ENCODE measurements at places on chromosomes 2 and 18. TPM values are rescaled to one million over a fixed set of nuclear protein-coding genes. Genes with fewer than 3 reads are reported as not detected.
A peak's percentile ranks its signal among the peaks of the same experiment; 100 is the strongest.

The POTEI gene
- total RNA-seq, result not detected

The TNFAIP6 gene
- total RNA-seq, result not detected

The SKA1 gene
- 48.9 TPM for total RNA-seq

The NEU2 gene
- not detected for total RNA-seq

The KATNAL2 gene
- total RNA-seq, result 0.76 TPM

The C2orf74 gene
- total RNA-seq, result 8.8 TPM

The PSMA8 gene
- 1.2 TPM for total RNA-seq

The UGT1A6 gene
- total RNA-seq, result not detected

The RNF125 gene
- total RNA-seq, result 26.5 TPM

GRCh38 chr18:41751652-41752051 is 203.4 kb upstream of the PIK3C3 start:
- no peaks in the 10 kb centered on the region for H3K36me3 ChIP-seq
- no peaks in the 10 kb centered on the region for H3K27me3 ChIP-seq
- no peak overlapping the region for H3K27ac ChIP-seq
- DNase-seq, result no peak

GRCh38 chr2:47520825-47521665 is 118.1 kb downstream of the MSH2 start:
- peak; percentile 85 for DNase-seq
- H3K27ac ChIP-seq, result peak overlapping the region; percentile 94
- peaks cover 36% of the 10 kb centered on the region for H3K4me1 ChIP-seq
- peak overlapping the region; percentile 81 for H3K4me3 ChIP-seq

- no peak overlapping the region for H3K4me3 ChIP-seq
- H3K36me3 ChIP-seq, result peaks cover 51% of the 10 kb centered on the region
- H3K27me3 ChIP-seq, result no peaks in the 10 kb centered on the region
- DNase-seq, result no peak
- peaks cover 17% of the 10 kb centered on the region for H3K4me1 ChIP-seq
These were observed 6.7 kb downstream of the POLR1B start for GRCh38 chr2:112548980-112549379.

GRCh38 chr2:152134488-152135280 is 35.8 kb upstream of the CACNB4 start:
- no peak overlapping the region for H3K4me3 ChIP-seq
- H3K36me3 ChIP-seq, result peaks cover 10% of the 10 kb centered on the region
- peaks cover 13% of the 10 kb centered on the region for H3K4me1 ChIP-seq
- no peaks in the 10 kb centered on the region for H3K27me3 ChIP-seq
- peak; percentile 27 for DNase-seq

DNA sequence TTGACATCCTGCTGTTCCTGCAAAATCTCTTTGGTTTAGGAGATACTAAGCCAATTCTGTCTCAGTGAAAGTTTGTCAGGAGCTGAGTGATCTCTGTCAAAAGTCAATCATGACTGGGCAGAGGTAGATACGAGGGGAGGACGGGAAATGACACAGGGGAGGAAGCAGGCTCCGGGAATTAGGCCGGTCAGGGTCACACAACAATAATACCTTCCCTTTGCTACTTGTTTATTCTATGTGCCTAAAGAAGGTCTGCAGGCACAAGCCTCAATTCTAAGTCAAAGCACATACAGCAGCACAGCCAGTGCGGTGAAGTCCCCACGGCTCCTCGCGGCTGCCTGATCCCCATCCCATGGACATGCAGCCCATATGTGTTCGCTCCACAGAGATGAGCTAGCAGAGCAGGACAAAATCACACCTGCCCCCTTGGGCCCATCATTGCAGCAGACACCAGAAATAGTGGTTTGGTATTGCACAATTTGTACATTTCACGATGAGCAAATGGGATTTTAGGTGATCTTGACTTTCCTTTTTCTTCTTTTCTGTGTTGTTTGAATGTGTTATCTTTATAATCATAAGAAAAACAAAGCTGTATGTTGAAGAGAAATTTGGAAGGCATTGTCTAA is 141.4 kb downstream of the VAPA start:
- DNase-seq, result no peak
- no peak overlapping the region for H3K4me3 ChIP-seq
- peaks cover 9% of the 10 kb centered on the region for H3K4me1 ChIP-seq
- no peaks in the 10 kb centered on the region for H3K27me3 ChIP-seq
- H3K36me3 ChIP-seq, result no peaks in the 10 kb centered on the region

DNA sequence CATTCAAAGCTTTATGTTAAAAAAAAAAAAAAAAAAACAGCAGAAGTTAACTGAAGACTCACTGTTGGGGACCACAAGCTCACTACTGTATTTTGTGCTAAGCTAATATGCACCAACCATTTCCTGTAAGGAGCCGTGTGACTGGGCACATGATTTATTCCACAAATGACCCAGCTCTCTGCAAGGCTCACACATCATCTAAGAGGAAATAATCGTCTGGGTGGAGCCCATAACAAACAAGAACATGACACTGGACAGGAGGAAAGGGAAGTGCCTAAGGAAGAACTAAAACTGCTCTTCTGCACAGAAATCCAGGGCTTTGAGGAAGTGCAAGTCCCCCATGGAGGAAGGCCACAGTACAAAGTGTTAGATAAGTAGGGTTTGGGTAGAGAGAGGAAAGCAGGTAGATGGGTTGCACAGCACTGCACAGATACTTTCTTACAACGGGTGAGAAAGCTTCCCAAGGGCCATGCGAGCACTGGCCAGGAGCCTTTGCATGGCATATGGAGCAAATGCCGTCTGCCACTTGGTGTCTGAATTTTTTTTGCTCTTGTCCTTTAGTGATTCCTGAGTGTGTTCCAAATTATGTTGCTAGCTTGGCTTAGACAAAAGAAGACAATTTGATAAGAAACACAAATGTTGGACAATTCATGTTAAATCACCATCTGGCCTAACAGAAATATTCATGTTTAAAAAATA is 24.4 kb downstream of the NFE2L2 start:
- peaks cover 68% of the 10 kb centered on the region for H3K4me1 ChIP-seq
- H3K36me3 ChIP-seq, result peaks cover 47% of the 10 kb centered on the region
- peak overlapping the region; percentile 88 for H3K27ac ChIP-seq
- H3K27me3 ChIP-seq, result no peaks in the 10 kb centered on the region
- DNase-seq, result peak; percentile 64

DNA sequence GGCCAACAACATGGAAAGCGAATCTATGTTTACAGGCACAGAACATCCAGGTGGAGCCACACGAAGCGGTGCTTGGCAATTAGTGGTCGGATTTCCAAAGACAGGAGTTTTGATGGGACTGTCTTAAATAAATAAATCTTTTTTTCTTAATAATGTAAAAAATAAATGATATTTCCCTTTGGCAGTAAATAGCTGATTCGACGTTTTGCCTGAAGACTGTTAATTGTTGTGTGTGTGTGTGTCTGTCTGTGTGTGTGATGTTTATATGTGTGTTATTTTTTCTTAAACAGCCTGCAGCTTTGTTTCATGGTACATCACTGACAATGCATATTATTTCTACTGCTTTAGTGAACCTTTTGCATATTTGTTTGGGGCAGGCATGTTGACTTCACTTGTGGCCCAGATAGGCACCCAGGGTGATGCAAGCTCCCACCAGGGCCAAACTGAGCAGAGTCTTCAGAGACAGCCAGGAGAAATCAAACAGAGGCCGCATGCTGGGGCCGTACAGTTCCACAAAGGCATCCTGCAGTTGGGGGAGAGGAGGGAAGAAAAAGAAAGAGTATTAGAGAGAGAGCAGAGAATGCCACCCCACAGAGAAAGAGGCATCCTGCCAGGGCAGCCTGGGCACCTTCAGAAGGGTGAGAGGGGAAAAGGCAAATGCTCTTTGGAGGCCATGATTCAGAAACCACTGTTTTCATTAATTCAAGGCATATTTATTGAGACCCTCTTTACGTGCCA is 191.2 kb downstream of the BCL2 start:
- H3K36me3 ChIP-seq, result peaks cover 63% of the 10 kb centered on the region
- H3K4me3 ChIP-seq, result no peak overlapping the region
- peak overlapping the region; percentile 66 for H3K27ac ChIP-seq
- peaks cover 31% of the 10 kb centered on the region for H3K4me1 ChIP-seq

- DNase-seq, result no peak
- no peaks in the 10 kb centered on the region for H3K4me1 ChIP-seq
- H3K27me3 ChIP-seq, result no peaks in the 10 kb centered on the region
- H3K27ac ChIP-seq, result no peak overlapping the region
These were observed 21.9 kb downstream of the EHBP1 start for GRCh38 chr2:62727259-62727867.

- no peak for DNase-seq
- H3K36me3 ChIP-seq, result no peaks in the 10 kb centered on the region
- no peaks in the 10 kb centered on the region for H3K4me1 ChIP-seq
- H3K27me3 ChIP-seq, result no peaks in the 10 kb centered on the region
- no peak overlapping the region for H3K4me3 ChIP-seq
These were observed 10.7 kb upstream of the RPL31 start for GRCh38 chr2:100991404-100991773.

DNA sequence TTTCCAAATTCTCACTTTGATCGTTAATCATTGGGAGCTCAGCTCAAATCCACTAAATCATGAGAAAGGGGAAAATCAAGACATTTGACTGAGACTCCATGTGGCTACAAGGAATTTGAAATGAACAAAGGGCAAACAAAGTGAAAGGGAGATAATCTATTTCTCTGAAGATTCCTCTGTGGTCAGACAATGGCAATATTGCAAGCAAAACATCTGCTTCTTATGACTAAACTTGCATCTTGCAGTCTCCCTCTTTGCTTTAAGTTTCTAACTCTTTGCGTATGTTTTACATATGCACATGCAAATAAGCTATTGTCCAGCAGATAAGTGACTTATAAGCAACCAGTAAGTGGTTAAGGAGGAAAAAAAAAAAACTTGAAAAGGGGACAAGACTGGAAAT is 299.1 kb upstream of the NXPH2 start:
- no peaks in the 10 kb centered on the region for H3K4me1 ChIP-seq
- H3K27me3 ChIP-seq, result no peaks in the 10 kb centered on the region

- peaks cover 3% of the 10 kb centered on the region for H3K4me1 ChIP-seq
- DNase-seq, result peak; percentile 62
- H3K4me3 ChIP-seq, result no peak overlapping the region
- H3K27ac ChIP-seq, result no peak overlapping the region
- no peaks in the 10 kb centered on the region for H3K36me3 ChIP-seq
These were observed 230.9 kb upstream of the SLC14A2 start for GRCh38 chr18:45384137-45384961.

GRCh38 chr18:2680216-2680792 is 24.8 kb downstream of the SMCHD1 start:
- H3K4me3 ChIP-seq, result no peak overlapping the region
- peaks cover 77% of the 10 kb centered on the region for H3K36me3 ChIP-seq
- DNase-seq, result no peak
- H3K27me3 ChIP-seq, result no peaks in the 10 kb centered on the region
- peak overlapping the region; percentile 43 for H3K27ac ChIP-seq

- DNase-seq, result no peak
- no peaks in the 10 kb centered on the region for H3K36me3 ChIP-seq
- peaks cover 3% of the 10 kb centered on the region for H3K27me3 ChIP-seq
These were observed 10.5 kb downstream of the PLEK start for GRCh38 chr2:68375582-68375981.

DNA sequence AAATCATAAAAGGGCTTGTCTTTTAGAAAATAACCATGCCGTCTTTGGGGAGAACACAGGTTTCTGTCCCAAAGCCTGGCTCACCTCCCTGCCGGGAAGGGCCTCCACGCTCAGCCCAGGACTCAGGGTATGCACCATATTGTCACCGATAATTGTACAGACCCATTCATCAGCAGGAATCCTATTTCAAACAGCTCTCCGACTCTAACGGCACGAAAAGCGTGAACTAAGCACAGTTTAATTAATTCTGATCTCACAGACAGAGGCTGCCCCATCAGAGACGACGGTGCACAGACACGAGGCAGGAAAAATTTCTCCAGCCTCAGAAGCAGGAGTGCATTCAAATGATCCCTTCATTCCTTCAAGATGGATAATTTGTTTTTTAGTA is 276.2 kb downstream of the MYCN start:
- no peaks in the 10 kb centered on the region for H3K4me1 ChIP-seq
- DNase-seq, result no peak
- no peaks in the 10 kb centered on the region for H3K27me3 ChIP-seq

- H3K4me1 ChIP-seq, result no peaks in the 10 kb centered on the region
- peaks cover 8% of the 10 kb centered on the region for H3K27me3 ChIP-seq
- H3K4me3 ChIP-seq, result no peak overlapping the region
- H3K36me3 ChIP-seq, result no peaks in the 10 kb centered on the region
- H3K27ac ChIP-seq, result no peak overlapping the region
- no peak for DNase-seq
These were observed 109.1 kb downstream of the PLA2R1 start for GRCh38 chr2:159953136-159953823.

DNA sequence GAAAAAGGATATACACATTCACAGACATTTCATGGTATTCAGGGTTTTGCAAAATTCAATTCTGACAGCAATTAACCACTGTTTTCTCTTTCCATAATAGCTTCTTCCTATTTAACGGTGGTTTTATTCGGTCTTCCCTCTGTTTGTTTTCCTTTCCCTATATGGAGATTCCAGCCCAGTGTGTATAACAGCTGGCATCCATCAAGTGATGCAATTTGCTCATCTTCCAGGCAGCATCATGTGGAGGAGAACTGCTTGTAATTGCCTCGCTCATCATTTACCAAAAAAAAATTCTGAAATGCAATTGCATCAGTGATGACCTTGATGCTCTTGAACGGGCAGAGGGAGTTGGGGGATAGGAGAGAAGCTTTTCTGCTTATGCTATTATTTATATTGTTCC is 165.9 kb upstream of the PGAP1 start:
- H3K27ac ChIP-seq, result no peak overlapping the region
- no peaks in the 10 kb centered on the region for H3K27me3 ChIP-seq
- no peak overlapping the region for H3K4me3 ChIP-seq
- H3K36me3 ChIP-seq, result peaks cover 53% of the 10 kb centered on the region
- no peak for DNase-seq

DNA sequence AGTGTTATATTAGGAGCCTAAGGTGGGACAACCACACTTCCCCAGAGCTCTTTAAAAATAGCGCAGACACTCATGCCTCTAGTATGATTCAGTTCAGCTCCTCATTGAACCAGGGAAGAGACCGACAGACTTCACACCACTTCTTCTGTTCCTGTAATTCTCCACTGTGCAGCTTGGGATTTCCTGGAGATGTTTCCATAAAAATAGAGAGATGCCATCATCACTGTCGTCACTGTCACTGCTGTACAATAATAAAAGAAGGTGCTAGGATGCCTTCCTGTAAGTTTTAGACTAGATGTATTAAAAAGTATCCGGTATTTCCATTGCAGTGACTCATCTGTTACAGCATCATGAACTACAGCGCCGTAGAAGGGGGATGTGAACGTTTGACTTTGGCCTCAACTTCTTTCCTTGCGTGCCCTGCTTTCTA is 110.9 kb downstream of the FAM210A start:
- peaks cover 85% of the 10 kb centered on the region for H3K4me1 ChIP-seq
- peak overlapping the region; percentile 84 for H3K4me3 ChIP-seq
- no peak for DNase-seq

- no peak overlapping the region for H3K4me3 ChIP-seq
- H3K27me3 ChIP-seq, result peaks cover 1% of the 10 kb centered on the region
- H3K4me1 ChIP-seq, result peaks cover 38% of the 10 kb centered on the region
- DNase-seq, result no peak
- peaks cover 13% of the 10 kb centered on the region for H3K36me3 ChIP-seq
These were observed 15.5 kb upstream of the NEURL3 start for GRCh38 chr2:96520697-96521096.

GRCh38 chr2:181411105-181411849 is 45.9 kb upstream of the ITGA4 start:
- H3K36me3 ChIP-seq, result peaks cover 13% of the 10 kb centered on the region
- H3K4me1 ChIP-seq, result peaks cover 3% of the 10 kb centered on the region
- H3K4me3 ChIP-seq, result no peak overlapping the region
- no peak overlapping the region for H3K27ac ChIP-seq

All from activated CD8-positive, alpha-beta T cell treated with anti-CD3 and anti-CD28 coated beads, Interleukin-2, amount 10 ng/mL, durations not matched to agents 7 days and 5 days (primary cell).